ENCODE measurements at places on chromosomes 16 and 17. TPM values are rescaled to one million over a fixed set of nuclear protein-coding genes. Genes with fewer than 3 reads are reported as not detected.

ODAD4 gene
- 16.7 TPM for total RNA-seq

OTOP2 gene
- not detected for total RNA-seq

FOXL1 gene
- 2.0 TPM for total RNA-seq

ZNF319 gene
- 15.3 TPM for total RNA-seq

GJC1 gene
- 44.3 TPM for total RNA-seq

SHISA9 gene
- total RNA-seq, result 0.11 TPM
